Stimulated activated CD4-positive, alpha-beta T cell treated with anti-CD3 and anti-CD28 coated beads, Interleukin-2, amount 100 ng/mL, for 48 hours (primary cell): ENCODE measurements at places on chromosomes 3 and 15.

- no peak for DNase-seq
Measured at GRCh38 chr3:153673853-153674252, 447.3 kb upstream of the ARHGEF26 start.

DNA sequence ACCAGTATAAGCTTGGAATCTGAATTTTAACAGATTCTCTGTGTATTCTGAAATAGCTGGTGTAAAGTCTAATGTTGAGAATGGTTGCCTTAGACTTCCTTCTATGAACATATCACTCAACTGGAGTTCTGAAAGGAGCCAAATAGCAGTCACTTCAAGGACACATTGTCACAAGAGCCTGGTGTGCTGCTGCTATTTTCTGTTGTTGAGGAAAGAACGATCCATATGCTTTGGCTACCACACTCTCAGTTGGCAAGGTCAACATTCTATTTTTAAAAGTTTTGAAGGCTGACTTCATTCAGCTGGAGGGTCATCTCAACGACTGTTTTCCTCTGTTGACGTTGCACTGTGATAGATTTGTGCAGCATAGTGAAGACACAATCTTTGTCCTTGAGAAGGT is 248.7 kb downstream of the TUSC7 start:
- DNase-seq: no peak

DNA sequence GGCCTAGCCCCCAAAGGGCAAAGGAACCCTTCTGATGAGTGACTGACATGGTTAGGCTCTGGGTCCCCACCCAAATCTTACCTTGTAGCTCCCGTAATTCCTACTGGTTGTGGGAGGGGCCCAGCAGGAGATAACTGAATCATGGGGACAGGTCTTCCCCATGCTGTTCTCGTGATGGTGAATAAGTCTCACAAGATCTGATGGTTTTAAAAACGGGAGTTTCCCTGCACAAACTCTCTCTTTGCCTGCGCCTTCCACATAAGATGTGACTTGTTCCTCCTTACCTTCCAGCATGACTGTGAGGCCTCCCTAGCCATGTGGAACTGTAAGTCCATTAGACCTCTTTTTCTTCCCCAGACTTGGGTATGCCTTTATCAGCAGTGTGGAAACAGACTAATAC is 16.9 kb downstream of the TKT start:
- DNase-seq: no peak

DNA sequence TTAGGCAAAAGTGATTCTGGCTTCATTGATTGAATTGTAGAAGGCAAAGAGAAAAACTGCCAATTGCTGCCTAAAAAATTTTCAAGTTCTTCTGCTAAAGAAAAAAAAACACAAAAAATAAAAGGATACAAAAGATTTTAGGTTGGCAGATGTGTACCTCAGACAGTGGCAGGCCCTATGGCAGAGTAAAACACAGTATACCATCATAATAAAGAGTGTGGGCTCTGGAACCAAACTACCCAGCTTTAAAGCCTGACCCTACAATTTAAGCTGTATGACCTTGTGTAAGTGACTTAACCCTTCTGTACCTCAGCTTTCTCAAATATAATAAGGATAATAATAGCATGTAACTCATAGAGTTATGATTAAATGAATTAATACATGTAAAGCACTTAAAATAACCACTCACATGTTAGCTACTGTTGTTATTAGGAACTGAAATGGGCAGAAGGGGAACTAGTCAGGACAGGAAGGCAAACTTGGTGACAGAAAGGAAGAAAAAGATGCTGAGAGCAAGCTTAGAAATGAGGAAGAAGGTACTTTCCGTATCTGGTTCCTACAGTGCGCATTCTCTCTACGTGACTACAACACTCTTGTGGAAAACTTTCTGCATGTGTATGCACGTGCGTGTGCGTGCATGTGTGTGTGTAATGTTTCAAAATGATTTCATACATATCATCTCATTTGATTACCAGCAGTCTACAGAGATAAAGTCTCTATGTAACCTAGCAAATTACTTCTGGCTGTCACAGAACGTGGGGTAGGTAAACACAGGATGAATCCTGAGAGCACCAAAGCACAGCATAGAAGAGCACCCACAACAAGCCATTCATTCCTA is 13.6 kb upstream of the GATM start:
- no peak for DNase-seq

DNA sequence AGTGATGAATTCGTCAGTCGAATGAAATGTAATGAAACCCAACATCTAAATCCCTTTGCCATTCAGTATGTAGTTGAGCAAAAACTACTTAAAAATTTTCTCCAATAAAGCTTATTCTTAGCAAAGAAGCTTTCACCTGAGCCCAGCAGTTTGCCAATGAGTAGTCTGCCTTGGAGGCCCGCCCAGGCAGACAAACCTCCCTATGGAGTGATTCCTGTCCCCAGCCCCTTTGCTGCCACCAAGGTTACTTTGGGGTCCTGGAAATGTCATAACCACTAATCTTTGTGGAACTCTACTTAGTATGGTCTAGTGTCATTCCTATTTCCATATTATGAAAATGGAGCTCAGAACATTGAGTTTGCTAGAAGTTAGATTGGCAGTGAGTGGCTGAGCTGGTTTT is 12.1 kb downstream of the UBAP1L start:
- DNase-seq: no peak
